ENCODE measurements at places on chromosomes 3 and 15.
A peak's percentile ranks its signal among the peaks of the same experiment; 100 is the strongest.

DNA sequence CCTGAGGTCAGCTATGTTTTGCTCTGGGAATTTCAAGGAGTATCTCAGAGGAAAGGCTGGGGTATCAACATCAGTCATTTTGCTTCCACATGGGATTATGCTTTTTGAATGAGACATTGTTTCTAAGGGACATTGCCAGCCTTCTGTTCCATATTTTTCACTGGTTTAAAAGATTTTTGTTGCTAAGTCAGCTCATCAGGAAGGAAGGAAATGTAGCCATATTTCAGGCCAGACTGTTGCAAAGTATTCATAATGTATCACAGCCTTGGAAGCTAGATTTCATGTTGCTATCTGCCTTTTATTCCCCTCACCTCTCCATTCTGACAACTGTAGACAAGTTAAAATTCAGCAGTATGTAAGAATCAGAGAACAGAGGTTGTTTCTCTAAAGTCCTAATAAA is 61.0 kb upstream of the CHRM5 start:
- DNase-seq, result no peak

DNA sequence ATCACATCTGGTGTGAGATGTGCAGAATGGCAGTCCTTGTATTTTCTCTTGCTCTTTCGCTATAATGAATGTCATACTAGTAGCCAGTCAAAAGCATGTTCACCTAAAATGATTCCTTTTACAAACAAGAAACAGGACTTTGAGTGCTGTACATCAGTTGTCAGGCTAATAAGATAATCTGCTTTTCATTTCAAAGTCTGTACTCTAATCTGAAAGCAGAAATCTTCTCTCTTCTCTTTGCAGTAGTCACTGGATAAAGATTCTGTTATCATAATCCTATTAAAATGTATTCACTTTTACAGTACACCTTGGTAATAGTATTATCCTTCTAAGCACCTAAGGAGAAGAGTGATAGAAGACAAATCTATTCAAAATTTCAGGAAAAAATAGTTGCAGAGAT is 300.1 kb downstream of the MFSD1 start:
- DNase-seq, result no peak

GRCh38 chr3:15097891-15098290 is 1.1 kb downstream of the RBSN start:
- DNase-seq, result peak; percentile 42

- no peak for DNase-seq
Measured at GRCh38 chr3:40143283-40144090, 166.0 kb upstream of the EIF1B start.

- no peak for DNase-seq
Measured at GRCh38 chr3:44363591-44363990, 25.0 kb downstream of the TCAIM start.

DNA sequence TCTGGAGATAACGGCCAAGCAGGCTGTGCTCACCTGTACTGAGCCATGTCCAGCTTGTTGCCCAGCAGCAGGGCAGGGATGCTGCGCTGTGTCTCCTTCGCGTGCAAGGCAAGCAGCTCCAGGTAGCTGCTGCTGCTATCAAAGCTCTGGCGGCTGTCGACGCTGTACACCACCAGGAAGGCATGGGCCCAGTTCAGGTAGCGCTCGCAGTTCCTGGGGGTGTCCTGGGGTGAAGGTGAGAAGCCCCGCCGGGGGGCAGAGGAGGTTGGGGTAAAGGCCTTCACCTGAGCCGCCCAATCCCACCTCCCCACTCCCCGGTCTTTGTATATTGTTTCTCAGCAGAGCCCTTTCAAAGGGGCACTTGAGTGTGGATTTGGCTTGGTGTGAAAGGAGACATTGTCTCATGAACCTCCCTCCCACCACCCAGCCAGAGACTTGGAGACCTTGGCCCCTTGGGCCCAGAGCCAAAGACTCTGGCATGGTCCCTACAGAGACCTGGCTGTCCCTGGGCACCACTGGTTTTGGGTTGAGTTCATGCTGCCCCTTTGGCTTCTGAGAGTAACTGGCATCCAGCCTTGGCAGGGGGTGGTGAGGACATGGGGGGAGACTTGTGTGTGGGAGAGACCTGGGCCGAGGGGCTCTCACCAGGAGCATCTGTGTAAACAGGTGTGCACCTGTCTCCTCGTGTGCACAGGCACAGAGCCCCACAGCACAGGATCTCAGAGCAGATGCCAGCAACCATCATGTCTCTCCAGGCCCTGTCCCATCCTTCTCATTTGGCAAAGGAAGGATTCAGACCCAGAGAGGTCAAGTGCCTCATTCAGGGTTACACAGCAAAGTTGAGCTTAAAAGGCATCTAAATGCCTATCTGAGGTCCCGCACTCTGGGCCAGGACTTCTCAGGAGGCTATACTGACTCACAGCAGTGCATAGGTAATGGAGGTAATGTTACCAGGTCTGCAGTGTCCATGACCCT is 9.1 kb downstream of the RASL12 start:
- DNase-seq, result no peak

DNA sequence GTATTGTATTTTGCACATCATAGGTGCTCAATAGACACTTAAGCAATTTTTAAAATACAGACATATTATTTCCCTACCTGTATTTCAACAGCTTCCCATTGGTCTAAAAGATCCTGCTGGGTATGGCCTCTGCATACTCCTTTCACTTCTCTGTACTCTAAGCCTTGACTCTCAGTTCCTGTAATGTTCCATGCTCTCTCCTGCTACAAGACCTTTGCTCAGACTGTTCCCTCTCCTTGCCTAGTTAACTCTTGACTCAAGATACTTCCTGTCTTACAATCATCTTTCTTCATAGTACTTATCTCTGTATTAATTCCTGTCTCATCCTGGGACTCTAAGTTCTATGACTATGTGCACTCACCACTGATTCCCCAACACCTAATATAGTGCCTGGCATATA is 1.7 kb downstream of the SCN11A start:
- no peak for DNase-seq

GRCh38 chr15:93265111-93265556 is 176.1 kb upstream of the RGMA start:
- no peak for DNase-seq

GRCh38 chr3:23985747-23986544 is 40.9 kb downstream of the NR1D2 start:
- DNase-seq, result no peak

GRCh38 chr3:115169808-115170207 is 22.7 kb upstream of the ZBTB20 start:
- DNase-seq, result no peak

DNA sequence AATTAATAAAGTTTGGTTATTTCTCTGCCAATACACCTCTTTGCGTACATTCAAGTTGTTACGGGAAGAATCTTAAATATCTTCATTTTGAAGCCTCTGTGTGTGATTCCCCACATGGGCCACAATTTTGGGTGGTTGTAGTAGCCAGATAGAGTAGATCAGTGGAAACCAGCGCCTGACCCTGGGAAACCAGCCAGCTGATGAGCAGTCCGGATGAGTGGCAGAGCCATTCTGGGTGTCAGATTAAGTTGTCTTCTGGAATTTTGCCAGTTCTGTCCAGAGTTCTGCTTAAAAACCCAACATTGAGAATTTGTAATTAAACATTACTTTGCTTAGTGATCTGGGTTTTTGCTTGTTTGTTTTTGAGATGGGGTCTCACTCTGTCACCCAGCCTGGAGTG is 49.7 kb downstream of the MRPS25 start:
- no peak for DNase-seq

GRCh38 chr3:180246688-180247195 is 210.0 kb upstream of the PEX5L start:
- no peak for DNase-seq

- no peak for DNase-seq
Measured at GRCh38 chr3:126050626-126051025, 33.3 kb downstream of the SLC41A3 start.

DNA sequence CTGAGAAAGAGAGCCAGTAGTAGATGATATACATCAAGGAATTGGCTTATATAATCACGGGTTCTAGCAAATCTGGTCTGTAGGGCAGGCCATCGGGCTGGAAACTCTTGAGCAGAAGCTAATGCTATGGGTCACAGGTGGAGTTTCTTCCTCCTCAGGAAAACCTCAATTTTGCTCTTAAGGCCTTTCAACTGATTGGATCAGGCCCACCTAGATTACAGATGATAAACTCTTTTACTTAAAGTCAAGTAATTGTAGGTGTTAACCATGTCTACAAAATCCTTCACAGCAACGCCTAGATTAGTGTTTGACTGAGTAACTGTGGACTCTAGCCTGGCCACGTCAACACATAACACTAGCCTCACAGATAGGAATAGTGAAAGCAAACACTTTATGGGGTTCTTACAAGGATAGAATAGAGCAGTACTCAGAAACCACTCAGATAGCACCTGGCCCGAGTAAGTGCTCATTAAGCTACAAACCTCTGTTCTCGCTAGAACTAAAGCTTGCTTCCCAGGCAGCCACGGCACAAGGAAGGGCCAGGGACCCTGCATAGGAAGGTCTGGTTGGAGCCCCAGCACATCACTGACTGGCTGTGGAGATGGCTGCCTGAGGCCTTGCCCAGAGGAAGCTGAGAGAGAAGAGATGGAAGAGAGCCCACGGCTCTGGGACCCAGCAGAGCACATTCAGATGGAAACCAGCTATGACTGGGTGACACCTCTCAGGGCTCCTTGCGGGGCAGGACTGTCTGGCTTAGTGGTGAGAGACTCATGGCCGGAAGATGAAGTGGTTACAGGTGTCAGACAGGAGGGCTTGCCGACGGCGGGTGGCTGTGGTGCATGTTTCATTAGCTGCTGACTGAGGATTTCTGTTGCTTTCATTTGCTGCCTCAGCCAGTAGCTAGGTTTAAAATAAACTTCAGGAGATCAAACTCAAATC is 202.5 kb upstream of the TLE3 start:
- DNase-seq, result peak; percentile 85

DNA sequence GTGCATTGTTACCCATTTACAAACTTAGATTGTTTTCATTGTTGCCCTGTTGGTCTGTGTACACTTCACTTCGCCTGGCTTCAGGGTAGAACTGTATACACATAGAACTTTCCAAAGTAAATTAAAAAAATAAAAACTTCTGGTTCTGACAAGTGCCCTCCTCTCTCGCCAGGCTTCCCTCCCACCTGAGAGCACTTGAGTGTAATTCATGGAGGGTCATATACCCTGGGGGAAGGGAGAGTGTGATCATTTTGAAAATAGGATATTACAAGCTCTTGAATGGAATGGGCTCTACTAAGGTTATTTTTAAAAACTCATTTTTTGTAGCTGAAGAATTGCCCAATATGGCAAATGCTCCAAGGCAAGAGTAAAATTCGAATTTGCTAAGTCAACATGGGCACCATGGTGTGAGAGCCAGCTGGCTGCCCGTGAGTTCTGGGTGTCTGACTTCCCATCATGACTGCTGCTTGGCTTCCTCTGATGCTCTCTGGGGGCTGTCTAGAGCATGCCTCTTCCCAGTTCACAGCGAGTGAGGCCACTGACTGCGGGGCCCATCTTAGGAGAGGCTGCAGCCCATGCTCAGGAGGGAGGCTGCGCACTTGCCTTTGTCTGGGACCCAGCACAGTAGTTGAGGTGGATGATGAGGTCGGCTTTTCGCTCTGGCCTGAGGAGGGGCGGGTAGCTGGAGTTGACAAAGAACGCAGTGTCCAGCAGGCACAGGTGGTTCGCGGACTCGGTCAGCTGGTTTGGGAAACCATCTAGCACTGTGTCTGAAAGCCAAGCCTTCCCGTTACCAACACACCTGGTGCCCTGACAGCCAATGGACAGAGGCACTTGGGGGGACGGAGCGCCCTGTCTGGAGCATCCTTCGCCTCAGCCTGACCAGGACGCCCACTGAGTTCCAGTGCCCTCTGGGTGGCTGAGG is 13.1 kb upstream of the EHD4 start:
- DNase-seq, result no peak

GRCh38 chr3:89276116-89276515 is 168.7 kb downstream of the EPHA3 start:
- DNase-seq, result no peak

DNA sequence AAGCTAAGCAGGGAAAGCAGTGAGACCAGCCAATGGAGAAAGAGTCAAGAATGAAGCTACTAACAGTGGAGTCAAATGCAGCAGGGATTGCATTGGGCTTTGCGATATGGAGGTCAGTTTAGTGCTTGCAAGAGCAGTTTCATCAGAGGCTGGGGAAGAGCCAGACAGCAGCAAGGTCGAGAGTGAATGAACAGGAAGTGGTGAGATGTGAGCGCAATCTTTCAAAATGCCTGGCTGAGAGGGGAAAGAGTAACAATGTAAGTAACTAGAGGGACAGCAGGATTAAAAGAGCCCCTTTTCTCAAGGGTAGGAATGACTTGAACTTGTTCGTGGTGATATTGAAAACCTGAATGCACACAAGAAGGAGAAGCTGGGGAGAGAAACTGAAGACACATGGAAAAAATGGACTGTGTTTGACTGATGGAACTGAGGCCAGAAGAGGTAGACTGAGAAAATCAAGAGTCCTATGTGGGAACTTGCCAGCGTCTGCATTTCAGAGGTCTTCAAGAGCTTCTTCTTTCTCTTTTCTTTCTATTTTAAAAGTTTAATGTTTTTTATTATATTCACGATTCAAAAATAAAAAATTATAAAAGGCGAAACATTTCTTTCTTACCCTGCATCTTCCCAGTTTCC is 30.6 kb upstream of the GPR160 start:
- DNase-seq, result peak; percentile 50

- DNase-seq, result no peak
Measured at GRCh38 chr3:119330181-119330580, 36.0 kb downstream of the ARHGAP31 start.

DNA sequence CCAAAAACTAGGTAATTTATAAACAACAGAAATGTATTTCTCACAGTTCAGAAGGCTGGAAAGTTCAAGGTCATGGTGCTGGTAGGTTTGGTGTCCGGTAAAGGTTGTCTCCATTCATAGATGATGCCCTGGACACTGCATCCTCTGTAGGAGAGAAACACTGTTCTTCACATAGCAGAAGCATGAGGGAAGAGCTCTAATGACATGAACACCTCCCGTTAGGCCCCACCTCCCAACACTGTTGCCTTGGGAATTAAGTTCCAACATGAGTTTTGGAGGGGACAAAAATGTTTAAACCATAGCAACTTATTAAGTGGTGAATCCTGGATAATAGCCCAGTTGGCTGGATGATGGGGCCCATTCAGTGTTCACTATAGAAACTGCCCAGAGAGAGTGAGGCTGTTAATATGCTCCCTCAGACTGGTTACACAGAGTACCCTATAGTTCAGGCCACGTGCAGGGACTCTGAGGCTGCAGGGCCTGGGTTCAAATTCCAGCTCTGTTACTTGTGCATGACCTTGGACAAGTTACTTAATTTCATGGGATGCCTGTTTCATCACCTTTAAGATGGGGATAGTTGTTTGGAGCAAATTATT is 37.0 kb downstream of the CCNL1 start:
- no peak for DNase-seq

DNA sequence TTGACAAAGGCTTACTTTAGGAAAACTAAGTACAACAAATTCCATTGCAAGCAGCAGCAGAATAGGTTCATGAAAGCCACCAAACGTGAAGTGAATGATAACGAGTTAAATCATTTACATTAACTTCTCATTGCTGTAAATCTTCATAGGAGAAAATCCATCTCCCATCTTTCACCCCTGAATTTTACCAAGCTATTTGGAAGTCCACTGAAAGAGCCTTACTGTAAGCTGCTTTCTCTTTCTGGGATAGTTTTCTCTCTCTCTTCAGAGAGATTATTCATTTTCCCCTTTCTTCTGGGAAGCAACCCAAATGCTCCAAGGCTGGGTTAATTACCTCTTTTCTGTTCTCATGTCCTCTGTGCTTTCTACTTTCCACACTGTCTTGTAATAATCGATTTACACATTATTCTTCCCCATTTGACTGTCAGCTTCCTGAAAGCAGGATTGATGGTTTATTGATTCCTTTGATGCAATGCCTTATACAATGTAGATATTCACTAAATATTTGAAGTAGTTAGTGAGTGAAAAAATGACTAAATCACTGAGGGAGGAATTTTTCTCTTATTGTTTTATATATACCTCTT is 914.3 kb upstream of the ARPP21 start:
- no peak for DNase-seq

- no peak for DNase-seq
Measured at GRCh38 chr15:61092361-61093157, 136.5 kb downstream of the RORA start.
